ENCODE measurements at places on chromosomes 1 and 21. TPM values are rescaled to one million over a fixed set of nuclear protein-coding genes. Genes with fewer than 3 reads are reported as not detected.

DNA sequence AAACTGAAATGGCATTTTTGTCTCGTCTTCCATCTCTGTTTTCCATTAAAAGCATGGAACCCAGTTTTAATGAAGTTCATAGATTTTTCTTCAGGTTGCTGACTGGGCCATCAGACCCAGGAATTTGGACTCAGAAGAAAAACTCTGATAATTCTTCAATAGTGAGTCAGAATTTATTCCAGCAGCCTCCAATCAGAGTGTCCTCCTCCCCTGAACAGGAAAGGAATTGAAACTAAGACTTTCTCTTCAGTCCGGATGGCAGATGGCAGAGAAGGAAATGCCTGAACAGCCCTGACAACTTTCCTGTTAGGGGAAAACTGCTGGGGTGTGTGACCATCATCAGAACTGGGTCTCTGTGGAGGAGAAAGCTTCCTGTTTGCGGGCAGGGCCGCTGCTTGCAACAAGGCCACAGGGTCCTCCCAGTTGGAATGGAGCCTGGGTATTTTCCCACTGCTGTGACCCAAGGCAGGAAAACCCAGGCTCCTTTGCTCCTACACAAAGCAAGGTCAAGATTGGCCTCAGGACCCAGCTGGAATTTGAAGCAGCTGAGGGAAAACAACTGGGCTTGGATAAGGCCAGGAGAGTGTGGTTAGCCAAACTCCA, 20.7 kb downstream of the CD34 start:
- peak; percentile 63 for DNase-seq

GRCh38 chr1:156448134-156448967, 52.2 kb downstream of the MEF2D start:
- peak; percentile 64 for DNase-seq

DNA sequence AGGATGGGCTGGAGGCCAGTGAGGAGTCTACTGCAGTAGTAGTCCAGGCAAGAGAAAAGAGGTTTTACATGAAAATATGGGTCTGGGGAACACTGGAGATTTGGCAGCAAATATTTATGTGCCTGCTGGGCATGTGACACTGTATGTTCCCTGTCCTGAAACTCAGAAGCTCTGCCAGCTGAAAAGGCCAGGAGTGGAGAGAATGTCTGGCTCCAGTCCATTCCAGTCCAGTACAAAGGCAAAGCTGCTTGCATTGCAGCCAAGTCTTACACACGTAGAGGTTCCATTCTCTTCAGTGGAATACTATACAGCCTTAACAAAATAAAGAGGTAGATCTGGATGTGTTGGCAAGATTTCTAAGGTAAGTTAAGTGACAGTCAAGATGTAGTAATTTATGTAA, 7.5 kb upstream of the YBX1 start:
- no peak for DNase-seq

GRCh38 chr1:151581451-151581850, 30.4 kb upstream of the SNX27 start:
- DNase-seq = no peak

DNA sequence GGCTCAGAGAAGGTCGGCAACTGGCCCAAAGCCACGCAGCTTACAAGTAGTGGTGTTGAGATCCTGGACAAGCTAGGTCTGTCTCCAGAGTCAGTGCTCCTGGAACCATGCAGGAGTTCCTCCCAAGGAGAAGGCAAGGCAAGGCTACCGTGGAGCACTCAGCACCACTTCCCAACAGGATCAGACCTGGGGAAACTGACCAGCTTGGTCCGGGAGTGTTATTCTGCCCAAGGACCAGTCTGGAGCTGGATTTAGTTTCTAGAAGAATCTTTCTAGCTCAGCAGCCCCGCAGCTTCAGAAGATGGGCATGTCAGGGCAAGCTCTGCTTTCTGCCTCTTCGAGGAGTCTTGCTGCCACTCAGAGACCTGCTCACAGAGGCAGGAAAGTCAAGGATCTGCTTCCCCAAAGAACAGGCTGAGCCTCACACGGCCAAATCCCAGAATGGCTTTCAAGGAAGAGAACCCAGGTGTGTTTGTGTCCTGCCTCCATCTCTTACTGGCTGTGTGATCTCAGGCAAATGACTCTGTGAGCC, 302.8 kb downstream of the MATN1 start:
- no peak for DNase-seq

GRCh38 chr1:245551536-245551935, 396.8 kb downstream of the KIF26B start:
- no peak for DNase-seq

DNA sequence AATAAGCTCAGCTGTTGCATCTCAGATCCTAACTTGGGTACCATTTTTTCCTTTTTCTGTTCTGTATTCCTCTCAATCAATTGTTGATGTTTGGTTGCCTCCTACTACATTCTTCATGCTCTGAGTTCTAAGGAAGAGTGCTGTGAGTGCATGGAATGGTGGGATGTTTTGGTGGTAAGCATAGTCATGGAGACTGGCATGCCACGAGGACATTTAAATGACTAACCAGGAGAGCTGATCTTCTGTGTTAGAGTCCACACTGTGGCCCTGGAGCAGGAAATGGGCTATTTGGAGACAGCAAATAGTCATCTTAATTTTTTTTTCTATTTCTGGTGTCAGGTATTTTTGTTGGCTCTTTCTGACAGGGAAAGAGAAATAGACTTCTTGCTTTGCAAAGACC, 69.5 kb upstream of the HSD17B7 start:
- DNase-seq = no peak

DNA sequence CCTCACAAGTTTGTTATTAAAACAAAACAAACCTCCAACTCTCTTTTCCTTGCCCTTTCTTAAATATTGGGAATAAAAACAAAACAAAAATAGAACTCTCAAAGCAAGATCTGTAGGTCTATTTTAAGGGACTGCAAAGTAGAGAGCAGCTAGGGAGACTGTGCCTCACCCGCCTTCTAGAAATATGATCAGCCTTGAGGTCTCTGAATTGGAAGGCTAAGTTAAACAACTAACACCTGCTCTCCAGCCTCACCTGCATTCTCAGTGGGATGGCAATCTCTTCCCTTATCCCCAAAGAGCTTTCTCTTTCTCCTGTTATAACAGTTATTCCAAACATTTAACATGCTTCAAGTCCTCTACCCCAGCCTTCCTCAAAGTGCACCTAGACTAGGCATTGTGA, 75.5 kb upstream of the TNR start:
- DNase-seq = no peak

DNA sequence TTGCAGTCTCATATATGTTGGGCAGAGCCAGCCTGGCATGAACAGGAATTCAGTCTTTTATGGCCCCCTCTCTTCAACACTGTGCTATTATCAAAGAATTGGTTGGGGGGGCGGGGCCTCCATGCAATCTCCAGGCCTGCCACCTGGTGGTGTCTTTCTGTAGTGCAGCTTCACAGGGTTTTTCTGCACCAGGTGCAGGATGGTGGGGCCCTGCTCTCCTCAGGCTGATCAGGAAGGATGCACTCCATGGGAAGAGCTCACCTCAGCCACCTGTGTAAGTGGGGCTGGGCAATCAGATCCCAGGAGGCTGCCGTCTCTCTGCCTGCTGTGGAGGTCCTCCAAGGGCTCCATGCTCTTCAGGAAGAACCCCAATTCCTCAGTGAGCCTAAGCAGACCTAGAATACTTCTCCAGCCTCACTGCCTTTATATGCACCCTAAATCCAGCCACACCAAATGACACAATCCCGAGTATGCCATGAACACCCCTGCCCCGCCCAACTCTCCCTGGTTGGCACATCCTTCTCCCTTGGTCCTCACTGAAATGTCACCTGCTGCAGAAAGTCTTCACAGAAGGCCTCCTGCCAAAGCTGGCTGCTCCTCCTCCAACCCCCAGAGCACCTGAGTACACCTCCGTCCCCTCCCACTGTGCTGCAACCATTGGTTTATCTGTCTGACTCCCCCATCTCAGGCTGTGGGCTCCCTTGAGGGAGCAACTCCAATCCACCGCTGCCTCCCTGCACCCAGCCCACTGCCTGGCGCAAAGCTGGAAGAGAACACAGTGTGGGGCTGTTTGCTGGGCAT, 16.5 kb downstream of the STK40 start:
- DNase-seq = peak; percentile 87

- no peak for DNase-seq
These were observed 28.0 kb downstream of the STUM start for GRCh38 chr1:226576601-226577000.

GRCh38 chr1:34597877-34598514, 156.9 kb upstream of the GJB5 start:
- DNase-seq = peak; percentile 75

DNA sequence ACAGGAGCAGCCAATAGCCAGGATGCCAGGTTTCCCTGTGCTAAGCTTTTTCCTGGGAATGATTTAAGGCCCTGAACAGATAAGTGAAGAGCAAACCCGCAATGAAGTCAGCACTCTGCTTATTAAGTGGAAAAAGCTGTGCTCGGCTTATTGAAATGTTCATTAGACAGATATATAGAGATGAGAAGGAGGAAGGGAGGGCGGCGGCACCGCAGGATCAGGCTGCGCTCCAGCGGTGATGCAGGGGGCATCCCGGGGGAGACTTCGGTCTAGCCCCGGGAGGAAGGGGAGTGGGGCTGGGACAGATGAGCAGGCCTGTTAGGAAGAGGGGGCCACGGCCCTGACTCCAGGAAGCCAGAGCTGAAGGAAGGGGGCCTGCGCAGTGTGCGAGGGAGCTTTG, 115.0 kb downstream of the TMEM53 start:
- DNase-seq = no peak

GRCh38 chr1:170376801-170377385, 155.1 kb upstream of the GORAB start:
- DNase-seq = no peak

- no peak for DNase-seq
These were observed 27.7 kb downstream of the DSCAM start for GRCh38 chr21:40819071-40819900.

GRCh38 chr1:80217377-80217986, 1211.0 kb upstream of the ADGRL4 start:
- peak; percentile 73 for DNase-seq

DNA sequence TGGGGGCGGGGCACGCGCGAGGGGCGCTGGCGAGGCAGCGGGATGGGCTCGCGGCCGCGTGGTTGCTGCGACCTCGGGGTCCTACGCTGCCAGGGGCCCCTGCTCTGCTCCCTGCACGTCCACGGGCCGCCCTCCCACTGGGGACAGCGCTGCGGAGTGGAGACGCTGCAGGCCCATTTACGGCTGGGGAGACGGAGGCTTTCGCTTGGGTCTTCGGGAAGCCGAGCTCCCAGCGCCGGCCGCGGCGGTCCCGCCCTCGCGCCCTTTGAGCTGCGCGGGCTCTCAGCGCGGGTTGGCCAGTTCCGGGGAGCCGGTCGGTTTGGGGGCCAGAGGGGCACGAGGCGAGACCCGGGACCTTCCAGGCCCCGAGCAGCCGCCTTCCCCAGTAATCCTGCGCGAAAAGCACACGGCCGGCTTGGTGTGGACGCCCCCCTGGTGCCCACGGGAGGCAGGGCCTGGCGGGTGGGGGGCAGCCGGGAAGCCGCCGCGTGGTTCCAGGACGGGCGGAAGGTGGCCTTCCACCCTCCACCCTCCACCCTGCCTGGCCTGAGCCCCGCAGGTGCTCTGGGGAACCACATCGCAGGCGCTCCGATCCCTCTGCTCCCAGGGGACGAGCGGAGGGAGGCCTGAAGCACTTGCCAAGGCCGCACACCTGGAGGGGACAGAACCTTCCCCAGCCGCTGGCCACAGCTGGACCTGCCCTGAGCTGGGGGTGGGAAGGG, 570 bp upstream of the PEX10 start:
- DNase-seq = peak; percentile 21

GRCh38 chr1:109383087-109383779, 14.5 kb downstream of the SORT1 start:
- DNase-seq = no peak

DNA sequence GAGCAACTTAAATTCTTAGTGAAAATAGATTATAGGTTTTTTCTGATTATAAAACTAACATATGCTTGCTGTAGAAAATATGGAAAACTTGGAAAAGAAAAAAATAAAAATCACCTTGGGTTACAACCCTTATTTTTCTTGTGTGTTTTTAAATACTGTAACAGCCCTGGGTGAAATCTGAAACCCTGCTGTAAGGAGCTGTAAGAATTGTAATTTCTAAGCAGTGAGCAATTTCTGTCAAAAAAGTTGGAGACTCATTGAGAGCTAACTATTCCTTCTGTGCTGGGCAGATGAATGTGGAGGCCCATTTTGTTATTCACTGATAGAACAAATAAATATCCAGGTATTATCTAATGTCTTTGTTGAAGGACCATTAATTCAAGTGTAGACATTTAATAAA, 42.6 kb downstream of the ADCY10 start:
- DNase-seq = no peak

GRCh38 chr1:109454497-109455133, 11.7 kb upstream of the SYPL2 start:
- no peak for DNase-seq

- no peak for DNase-seq
These were observed 258.8 kb downstream of the PLPP3 start for GRCh38 chr1:56320464-56321149.

- no peak for DNase-seq
These were observed 40.7 kb downstream of the CD2 start for GRCh38 chr1:116794804-116795481.

DNA sequence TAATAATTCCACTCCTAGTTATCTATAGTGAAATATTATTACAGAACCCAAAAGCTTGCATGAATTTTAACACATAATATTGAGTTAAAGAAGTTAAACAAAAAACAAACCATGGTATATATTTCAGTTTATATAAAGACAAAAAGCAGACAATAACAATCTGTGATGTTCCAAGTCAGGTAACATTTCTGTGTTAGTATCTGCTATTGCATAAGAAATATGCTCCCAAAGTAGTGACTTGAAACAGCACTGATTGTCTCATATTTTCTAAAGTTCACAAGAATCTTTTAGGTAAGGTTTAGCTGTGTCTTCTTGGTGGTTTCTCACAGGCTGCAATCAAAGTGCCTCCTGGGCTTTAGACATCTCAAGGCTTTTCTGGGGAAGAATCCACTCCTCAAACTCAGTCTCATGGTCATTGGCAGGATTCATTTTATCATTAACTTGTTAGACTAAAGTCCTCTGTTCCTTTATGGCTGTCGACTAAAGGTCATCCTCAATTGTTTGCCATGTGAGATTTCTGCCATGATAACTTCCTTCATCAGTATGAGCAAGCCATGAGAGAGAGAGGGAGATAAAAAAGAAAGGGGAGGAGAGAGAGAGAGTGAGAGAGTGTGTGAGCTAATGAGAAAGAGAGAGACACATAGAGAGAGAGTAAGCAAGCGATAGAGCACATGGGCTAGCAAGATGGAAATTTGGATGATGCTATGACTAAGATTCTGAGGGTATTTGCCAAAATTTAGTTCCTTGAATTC, 19.9 kb downstream of the GBP1 start:
- peak; percentile 15 for DNase-seq

GRCh38 chr1:72282271-72283021, at the start of gene NEGR1:
Gene NEGR1 (minus strand): TSS chr1:72282539.
- DNase-seq = peak; percentile 89

Gene TDRD5
- total RNA-seq = not detected

Gene HES3
- not detected for total RNA-seq

Gene RGS18
- not detected for total RNA-seq

Gene UTS2
- not detected for total RNA-seq

Gene PPIAL4G
- total RNA-seq = not detected

Gene AK5
- total RNA-seq = 3.4 TPM

Gene SDC3
- 10.0 TPM for total RNA-seq

Gene TNFRSF18
- total RNA-seq = 120 TPM

Gene TEDDM1
- total RNA-seq = not detected

Gene GBP5
- not detected for total RNA-seq

Gene FLG
- not detected for total RNA-seq

Gene IFNLR1
- total RNA-seq = 8.9 TPM

Gene IPO13
- 33.7 TPM for total RNA-seq

Measured in PC-3 (cell line).